ENCODE measurements at places on chromosomes 4 and X.

DNA sequence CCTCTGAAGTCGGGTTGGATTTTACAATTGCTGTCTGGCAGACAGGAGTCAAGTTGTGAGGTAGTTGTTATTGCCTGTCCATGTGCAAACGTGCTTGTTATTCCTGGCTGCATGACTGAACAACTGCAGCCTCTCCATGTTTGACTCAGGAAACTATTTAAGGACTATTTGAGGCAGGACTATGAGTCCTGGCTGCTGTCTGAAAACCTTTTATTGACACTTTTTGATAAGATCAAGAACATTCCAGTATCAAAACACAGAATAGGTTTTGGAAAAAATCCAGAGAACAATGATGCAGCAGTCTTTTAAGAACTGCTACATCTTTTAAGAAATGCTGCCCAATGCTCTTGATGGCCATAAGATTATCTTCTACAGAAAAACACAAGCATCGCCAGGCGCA, 10.0 kb upstream of the SPRY1 start:
- DNase-seq = no peak

DNA sequence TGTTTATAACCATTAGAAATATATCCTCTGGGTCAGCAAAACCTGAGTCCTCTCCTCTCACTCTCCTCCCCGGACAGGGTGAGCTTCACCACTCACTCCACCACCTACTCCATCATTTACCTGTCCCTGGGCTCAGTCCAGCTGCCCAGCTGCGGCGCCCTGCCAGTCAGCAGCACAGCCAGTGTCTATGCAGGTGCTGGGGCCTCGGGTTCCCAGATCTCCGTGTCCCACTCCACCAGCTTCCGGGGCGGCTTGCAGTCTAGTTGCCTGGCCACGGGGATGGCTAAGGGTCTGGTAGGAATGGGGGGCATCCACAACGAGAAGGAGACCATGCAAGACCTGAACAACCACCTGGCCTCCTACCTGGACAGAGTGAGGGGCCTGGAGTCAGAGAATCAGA, 662.2 kb upstream of the ACTRT1 start:
- DNase-seq = no peak

- DNase-seq = no peak
Observed at GRCh38 chr4:174210952-174211490, 72.4 kb downstream of the FBXO8 start.

DNA sequence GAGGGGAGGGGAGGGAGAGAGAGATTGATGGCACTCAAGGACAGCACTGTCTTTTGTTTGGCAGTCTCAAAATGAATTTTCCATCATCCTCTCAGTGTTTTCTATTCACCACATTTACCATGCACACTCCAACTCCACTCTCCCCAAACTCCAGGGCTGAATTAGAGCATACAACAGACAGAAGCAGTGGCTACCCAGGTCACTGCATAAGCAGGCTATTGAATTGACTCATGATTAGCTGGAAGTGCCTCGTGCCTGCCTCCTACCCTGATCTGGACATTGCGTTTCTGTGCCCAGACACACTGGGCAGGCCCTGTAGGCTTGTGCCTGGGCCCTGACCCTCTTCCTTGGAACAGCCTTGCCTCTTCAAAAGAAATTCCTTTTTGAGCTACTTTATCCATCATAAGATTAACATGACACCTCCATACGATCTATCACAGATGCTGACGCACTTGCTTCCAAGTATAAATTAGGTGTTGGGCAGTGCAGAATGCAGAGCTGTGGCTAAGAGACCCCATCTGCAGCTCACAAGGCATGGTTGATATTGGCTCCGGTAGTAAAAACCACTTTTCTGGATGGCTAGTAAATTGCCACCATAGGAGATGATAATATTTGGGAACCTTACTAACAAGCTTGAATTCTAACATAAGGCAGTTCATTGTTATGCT, 752.9 kb downstream of the RPA4 start:
- no peak for DNase-seq

- DNase-seq = no peak
Observed at GRCh38 chrX:10502961-10503360, 117.4 kb downstream of the MID1 start.

DNA sequence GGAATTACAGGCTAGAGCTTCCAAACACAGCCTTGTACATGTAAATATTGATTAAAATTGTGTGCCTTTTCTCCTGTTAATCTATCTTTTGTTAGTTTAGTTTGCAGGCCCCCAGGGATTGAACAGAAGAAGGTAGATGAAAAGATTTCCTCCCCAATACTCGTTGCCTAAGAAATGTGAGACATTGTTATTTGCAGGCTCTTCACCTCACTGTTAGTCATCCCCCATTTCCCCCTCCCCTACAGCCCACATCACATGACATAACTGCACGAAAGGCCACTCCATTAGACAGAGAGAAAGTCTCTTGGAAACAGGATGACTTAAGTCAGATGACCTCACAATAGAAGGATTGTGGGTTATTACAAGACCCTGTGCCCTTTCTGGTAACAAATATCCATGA, 13.3 kb upstream of the MID1 start:
- DNase-seq = no peak

DNA sequence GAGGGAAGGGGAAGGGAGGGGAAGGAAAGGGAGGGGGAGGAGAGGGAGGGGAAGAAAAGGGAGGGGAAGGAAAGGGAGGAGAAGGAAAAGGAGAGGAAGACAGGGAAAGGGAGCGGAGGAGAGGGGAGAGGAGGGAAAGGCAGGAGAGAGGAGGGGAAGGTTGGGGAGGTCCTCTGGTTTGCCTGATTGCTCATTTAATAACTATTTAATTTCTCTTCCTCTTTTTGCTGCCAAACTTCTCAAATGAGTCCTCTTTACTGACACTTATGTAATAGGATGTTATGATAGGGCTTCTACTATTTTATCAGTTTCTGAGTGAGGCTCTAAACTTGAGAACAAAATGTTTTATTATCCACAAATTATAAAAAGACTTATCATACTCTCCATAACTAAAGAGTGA, 35.4 kb upstream of the PPA2 start:
- no peak for DNase-seq

GRCh38 chr4:18180122-18180521, 158.6 kb upstream of the LCORL start:
- no peak for DNase-seq

DNA sequence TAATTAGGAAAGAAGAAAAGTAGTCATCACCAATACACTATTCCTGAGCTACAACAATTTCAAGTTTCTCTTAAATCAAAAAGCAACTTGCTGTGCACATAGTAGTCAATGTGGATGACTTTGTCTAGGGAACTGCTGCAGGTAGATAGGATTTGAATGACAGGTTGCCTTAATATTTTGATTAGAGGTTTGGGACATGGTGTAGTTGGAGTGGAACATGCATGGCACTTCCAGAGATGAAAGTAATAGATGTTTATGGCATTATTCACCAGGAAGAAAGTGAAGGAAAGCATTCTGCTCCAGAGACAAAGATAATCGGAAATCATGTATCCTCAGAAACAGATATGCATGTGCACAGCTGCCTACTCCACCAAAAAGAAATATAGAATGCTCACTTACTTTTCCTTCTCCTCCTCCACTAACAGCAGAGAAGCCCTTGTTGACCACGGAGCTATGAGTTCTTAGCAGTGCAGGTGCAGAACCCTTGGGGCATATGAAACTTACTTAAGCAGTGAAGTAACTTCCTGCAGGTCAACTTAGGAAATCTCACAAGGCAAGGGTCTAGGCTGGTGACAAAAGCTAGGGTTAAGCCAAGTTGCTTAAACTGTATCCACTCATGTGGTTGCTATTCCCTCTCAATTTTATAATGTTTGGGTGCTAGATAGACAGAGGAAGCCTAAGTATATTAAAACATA, 390.8 kb downstream of the HNRNPD start:
- no peak for DNase-seq

DNA sequence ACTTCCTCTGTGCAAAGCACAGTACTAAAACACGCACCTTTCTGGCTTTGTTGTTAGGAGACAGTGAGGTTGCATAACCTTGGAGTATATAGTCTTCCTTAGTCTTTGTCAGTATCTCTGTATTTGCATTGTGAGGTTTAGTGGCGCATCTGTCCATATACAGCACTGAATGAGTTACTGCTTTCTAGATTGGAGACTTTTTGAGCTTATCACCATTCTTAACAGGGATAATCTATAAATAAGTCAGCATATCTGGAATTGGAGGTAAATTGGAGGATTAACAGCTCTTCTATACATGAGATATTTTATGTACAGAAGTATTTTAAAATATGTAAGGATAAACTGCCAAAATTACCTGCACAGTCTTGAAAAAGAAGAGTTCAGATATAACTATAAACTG, 4.3 kb downstream of the FHDC1 start:
- DNase-seq = no peak

- DNase-seq = no peak
Observed at GRCh38 chr4:184648054-184648312, 1.3 kb downstream of the CASP3 start.

GRCh38 chrX:265502-265901, 15.7 kb upstream of the PLCXD1 start:
- no peak for DNase-seq

Data from T-helper 2 cell (primary cell).